ENCODE measurements at places on chromosomes 13 and 19. TPM values are rescaled to one million over a fixed set of nuclear protein-coding genes. Genes with fewer than 3 reads are reported as not detected.

HIPK4 gene
- total RNA-seq = 0.24 TPM

PSG7 gene
- not detected for total RNA-seq

OR7C1 gene
- not detected for total RNA-seq

ZNF729 gene
- not detected for total RNA-seq

TRAPPC6A gene
- total RNA-seq = 43.4 TPM

HIF3A gene
- not detected for total RNA-seq

CAPS gene
- total RNA-seq = 1.1 TPM

S1PR4 gene
- 0.12 TPM for total RNA-seq

STAP2 gene
- total RNA-seq = not detected

PSG5 gene
- total RNA-seq = 0.72 TPM

CGB1 gene
- 0.64 TPM for total RNA-seq

IGSF23 gene
- total RNA-seq = 0.59 TPM

PRODH2 gene
- total RNA-seq = 0.25 TPM

SUCLA2 gene
- total RNA-seq = 32.6 TPM

ZNF571 gene
- 0.89 TPM for total RNA-seq

B3GNT3 gene
- total RNA-seq = 4.2 TPM

SIGLEC8 gene
- total RNA-seq = not detected

CPAMD8 gene
- 0.02 TPM for total RNA-seq

CEACAM5 gene
- 1.8 TPM for total RNA-seq

LSR gene
- total RNA-seq = 10.1 TPM

ACER1 gene
- not detected for total RNA-seq

NCAN gene
- 0.15 TPM for total RNA-seq

C19orf85 gene
- total RNA-seq = not detected

SYCN gene
- not detected for total RNA-seq

SYNE4 gene
- total RNA-seq = 0.23 TPM

DIAPH3 gene
- total RNA-seq = 8.0 TPM

DOHH gene
- 18.5 TPM for total RNA-seq

C19orf67 gene
- total RNA-seq = not detected

CCDC70 gene
- not detected for total RNA-seq

AXL gene
- 158 TPM for total RNA-seq

KIR2DL4 gene
- total RNA-seq = not detected

KLK6 gene
- 0.82 TPM for total RNA-seq

LYPD3 gene
- 0.78 TPM for total RNA-seq

C13orf42 gene
- not detected for total RNA-seq

TSEN34 gene
- total RNA-seq = 80.8 TPM

COQ8B gene
- 64.1 TPM for total RNA-seq

ZNF302 gene
- 16.2 TPM for total RNA-seq

SELENOV gene
- total RNA-seq = not detected

GFY gene
- 0.24 TPM for total RNA-seq

Measured in A549 treated with CpdA at 1 μM for 4 hours (cell line).